Spinal cord (tissue), 10 donors: ENCODE measurements at places on chromosomes 11 and 22. TPM values are rescaled to one million over a fixed set of nuclear protein-coding genes. Genes with fewer than 3 reads are reported as not detected.

The DUSP18 gene
- polyA plus RNA-seq, result 16.8 TPM

The TREH gene
- 3.8 TPM for polyA plus RNA-seq

The HIC2 gene
- 7.1 TPM for polyA plus RNA-seq

The TMEM191B gene
- 11.7 TPM for polyA plus RNA-seq

The ARVCF gene
- 121 TPM for polyA plus RNA-seq

The KCNK4 gene
- polyA plus RNA-seq, result 6.5 TPM

The PHF5A gene
- 46.3 TPM for polyA plus RNA-seq

The OR52N4 gene
- polyA plus RNA-seq, result 0.33 TPM

The IL17REL gene
- polyA plus RNA-seq, result 0.96 TPM

The TOP3B gene
- polyA plus RNA-seq, result 25.8 TPM

The CCDC116 gene
- 1.1 TPM for polyA plus RNA-seq

The LRRC74B gene
- 1.5 TPM for polyA plus RNA-seq

The LMO2 gene
- 60.0 TPM for polyA plus RNA-seq

The DDIAS gene
- polyA plus RNA-seq, result 2.7 TPM

The PARVA gene
- 36.3 TPM for polyA plus RNA-seq

The GGT1 gene
- polyA plus RNA-seq, result 5.1 TPM

The SLC22A9 gene
- 0.06 TPM for polyA plus RNA-seq

The CHEK2 gene
- polyA plus RNA-seq, result 10.1 TPM

The SLC5A12 gene
- polyA plus RNA-seq, result 1.0 TPM

The KCTD17 gene
- 82.6 TPM for polyA plus RNA-seq

The OR52A1 gene
- polyA plus RNA-seq, result 0.10 TPM

The FOLR2 gene
- 16.3 TPM for polyA plus RNA-seq

The GGTLC2 gene
- polyA plus RNA-seq, result not detected

The RGL4 gene
- polyA plus RNA-seq, result 4.2 TPM

The TCN1 gene
- polyA plus RNA-seq, result not detected

The MRGPRF gene
- polyA plus RNA-seq, result 12.0 TPM

The FJX1 gene
- polyA plus RNA-seq, result 51.8 TPM

The PDGFB gene
- polyA plus RNA-seq, result 18.1 TPM

The JAML gene
- polyA plus RNA-seq, result 1.5 TPM

The CRYBB2 gene
- polyA plus RNA-seq, result 0.77 TPM

The SHANK2 gene
- polyA plus RNA-seq, result 35.8 TPM

The MPEG1 gene
- 4.5 TPM for polyA plus RNA-seq

The GUCY1A2 gene
- 10.8 TPM for polyA plus RNA-seq

The ANO1 gene
- 3.0 TPM for polyA plus RNA-seq

The SMCO4 gene
- polyA plus RNA-seq, result 19.3 TPM

The NAV2 gene
- polyA plus RNA-seq, result 50.1 TPM

The TRIM3 gene
- polyA plus RNA-seq, result 67.7 TPM

The SMC1B gene
- polyA plus RNA-seq, result 0.08 TPM

The RBMXL2 gene
- polyA plus RNA-seq, result 1.5 TPM

The TMEM126A gene
- polyA plus RNA-seq, result 43.8 TPM

The TBCEL gene
- polyA plus RNA-seq, result 14.4 TPM

The ZW10 gene
- 13.2 TPM for polyA plus RNA-seq

The CNIH2 gene
- polyA plus RNA-seq, result 248 TPM

The CRYBB3 gene
- 0.60 TPM for polyA plus RNA-seq

The MGAT3 gene
- polyA plus RNA-seq, result 79.7 TPM

The C22orf42 gene
- polyA plus RNA-seq, result 4.0 TPM

The OR4D5 gene
- not detected for polyA plus RNA-seq

The OR51B2 gene
- not detected for polyA plus RNA-seq
